ENCODE measurements at places on chromosomes 6 and 20.

- DNase-seq, result no peak
Measured at GRCh38 chr6:133360194-133360593, 119.0 kb downstream of the EYA4 start.

DNA sequence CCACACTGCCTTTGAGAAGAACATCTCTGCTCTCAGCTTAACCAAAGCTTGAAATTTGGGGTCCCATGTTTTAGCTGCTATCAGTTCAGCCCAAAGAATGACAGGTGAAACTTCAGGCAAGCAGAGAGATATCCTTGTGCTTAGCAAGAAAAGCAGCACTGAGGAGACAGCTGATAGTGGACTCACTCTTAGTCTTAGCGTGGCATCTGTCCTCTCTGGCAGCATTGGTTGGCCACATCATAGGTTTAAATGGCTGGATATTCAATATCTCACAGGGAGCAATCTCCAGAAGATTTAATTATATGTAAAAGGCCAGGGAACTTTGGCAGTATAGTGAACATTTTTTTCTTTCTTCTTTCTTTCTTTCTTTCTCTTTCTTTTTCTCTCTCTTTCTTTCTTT is 131.1 kb upstream of the SGK1 start:
- DNase-seq, result no peak

DNA sequence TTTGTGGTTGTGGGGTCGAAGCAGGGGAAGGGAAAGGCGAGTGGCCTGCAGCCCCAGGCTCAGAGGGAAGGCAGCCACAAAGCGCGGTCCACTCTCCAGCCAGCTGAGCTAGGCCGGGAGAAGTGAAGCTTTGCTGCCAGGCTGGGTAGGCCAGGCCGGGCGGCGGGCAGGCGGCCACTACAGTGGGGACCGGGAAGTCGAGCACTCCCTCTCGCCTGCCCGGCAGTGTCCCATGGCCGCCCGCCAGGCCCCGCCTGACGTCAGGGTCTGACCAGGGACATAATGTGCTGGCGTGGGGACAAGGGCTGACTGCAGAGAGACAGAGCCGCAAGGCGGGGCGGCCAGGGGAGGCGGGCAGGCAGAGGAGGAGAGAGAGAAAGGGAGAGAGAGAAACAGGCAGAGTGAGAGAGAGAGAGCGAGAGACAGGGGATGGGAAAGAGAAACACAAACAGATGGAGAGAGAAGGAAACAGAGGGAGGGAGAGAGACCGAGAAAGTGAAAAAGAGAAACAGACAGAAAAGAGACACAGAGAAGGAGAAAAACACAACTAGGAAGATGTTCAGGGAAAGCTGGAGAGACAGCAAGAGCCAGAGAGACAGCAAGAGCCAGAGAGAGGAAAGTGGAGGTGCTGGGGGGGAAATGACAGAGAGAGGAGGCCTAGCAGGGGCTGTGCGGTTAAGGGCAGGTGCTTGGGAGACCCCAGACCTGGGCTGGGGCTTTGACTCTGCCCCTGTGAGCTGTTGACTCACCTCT is 94.5 kb upstream of the PTPN1 start:
- peak; percentile 96 for DNase-seq

DNA sequence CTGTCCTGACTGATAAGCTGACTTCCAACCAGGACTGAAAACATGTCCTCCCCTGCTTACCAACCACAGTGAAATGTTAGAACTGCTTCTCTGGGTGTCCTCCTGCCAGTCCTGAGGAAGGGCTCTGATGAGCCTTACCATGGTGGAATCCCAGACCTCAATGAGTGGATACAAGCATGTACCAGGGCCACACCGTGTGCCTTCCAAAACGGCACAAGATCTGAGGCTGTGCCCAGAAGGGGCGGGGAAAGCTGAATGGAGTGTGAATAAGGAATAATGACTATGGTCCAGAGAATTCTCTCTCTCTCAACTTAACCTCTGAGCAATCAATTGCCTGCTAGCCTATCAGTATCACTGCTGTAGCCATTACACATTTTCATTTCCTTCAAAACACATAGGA is 51.7 kb downstream of the PDE10A start:
- DNase-seq, result no peak

DNA sequence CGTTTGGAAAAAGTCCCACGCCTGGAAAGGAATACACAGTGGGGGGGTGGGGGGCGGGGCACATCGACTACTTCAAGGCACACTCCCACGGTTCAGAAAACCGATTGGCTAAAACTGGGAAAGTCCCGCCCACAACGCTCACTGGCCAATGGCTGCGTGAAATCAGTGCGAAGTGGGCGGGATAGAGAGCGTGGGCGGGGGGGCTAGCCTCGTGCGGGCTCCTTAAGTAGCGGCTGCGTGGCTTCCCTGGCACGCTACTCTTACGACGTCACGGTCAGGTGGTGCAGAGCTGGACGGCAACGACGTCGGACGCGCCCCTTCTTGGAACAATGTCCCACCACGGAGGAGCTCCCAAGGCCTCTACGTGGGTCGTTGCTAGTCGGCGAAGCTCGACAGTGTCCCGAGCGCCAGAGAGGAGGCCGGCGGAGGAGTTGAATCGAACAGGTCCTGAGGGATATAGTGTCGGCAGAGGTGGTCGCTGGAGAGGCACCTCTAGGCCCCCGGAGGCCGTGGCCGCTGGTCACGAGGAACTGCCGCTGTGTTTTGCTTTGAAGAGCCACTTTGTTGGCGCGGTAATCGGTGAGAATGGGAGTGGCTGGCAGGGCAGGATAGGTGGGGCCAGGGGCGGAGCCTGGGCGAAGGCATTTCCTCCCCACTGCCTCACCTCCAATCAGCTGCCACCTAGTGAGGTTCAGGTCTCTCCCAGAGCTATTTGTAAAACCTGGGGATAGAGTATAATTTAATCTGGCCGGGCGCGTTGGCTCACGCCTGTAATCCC is at the start of gene DDX43:
Gene DDX43, plus strand, starts transcription at position 252 of the 778 bp plus-strand sequence. Its CDS starts 78 bp downstream, at position 330.
- no peak for DNase-seq

Data from HT-29 (cell line).